ENCODE measurements at places on chromosomes 6 and 20.
A peak's percentile ranks its signal among the peaks of the same experiment; 100 is the strongest.

- no peak for DNase-seq
Observed at GRCh38 chr20:605237-605636, 4.9 kb downstream of the TCF15 start.

DNA sequence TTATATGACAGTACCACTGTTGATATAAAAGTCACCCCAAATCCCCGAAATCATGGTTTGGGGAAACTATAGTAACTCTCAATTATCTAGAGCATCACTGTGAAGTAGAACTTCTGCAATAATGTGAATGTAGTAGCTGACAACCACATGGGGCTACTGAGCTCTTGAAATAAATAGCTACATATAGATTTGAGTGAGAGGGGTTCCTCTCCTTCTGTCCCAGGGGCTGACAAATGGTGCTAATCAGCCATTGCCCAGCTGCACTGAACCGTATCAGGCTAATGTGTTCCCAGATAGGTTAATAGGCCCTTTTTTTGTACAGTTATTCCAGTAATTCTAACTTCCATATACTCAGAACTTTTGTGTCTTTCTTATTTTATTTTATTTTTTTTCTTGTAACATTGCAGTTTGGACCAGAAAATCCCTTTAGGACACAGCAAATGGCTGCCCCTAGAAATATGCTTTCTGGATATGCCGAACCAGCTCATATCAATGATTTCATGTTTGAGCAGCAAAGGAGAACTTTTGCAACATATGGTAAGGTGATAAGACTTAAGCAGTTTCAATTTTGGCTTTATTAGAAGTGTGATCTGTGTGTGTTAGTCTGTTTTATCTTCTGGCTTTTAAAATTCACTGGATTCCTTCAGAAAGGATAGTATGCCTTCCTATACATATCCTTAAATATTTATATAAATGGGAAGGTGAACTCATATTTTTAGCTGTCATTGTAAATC is 21.1 kb downstream of the CDC40 start:
- DNase-seq, result no peak

DNA sequence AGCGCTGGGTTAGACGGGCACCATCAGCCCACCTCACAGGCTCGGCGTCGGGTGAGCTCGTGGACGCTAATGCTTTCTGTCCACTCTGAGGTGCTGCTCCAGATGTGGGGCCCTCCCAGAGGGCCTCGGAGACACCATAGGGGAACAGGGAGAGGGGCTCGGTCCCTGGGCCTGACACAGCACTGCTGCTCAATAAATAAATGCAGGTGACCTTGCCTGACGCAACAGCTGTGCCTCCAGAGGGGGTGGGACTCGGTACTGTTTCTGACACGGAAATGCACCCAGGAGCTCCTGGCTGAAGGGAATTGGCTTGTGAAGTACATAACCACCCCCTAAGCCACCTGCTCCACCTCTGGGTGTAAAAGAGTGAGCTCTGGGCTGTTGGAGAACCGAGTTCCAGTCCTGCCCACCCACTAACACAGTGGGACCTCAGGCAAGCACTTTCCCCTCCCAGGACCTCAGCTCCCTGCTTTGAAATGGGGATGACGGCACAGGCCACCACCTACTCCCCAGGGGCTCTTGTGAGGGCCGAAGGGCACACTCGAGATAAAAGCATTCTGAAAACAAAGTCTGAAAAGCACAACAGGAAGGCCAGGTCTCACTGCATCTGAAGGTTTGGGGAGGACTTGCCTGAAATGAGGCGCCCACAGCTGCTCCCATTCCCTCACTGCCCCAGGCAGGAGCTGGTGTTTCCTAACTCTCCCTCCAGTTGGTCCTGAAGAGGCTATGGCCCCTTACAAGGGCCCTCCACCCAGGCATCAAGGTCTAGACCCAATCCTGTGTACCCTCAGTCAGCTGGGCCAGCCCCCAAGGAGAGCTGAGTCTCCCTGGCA is 6.7 kb downstream of the KCNK15 start:
- no peak for DNase-seq

DNA sequence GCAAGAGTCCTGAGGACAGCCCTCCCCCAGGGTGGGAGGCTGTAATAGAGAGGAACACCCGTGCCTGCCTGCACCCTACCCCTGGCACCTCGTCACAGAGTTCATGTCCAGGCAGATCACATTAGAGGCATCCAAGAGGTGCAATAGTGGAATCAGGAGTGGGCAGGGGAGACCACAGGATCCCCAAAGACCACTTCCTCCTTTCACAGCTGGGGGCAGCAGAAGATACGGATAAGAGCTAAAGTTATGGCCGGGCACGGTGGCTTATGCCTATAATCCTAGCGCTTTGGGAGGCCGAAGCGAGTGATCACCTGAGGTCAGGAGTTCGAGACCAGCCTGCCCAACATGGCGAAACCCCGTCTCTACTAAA is 1.5 kb upstream of the CAPN11 start:
- DNase-seq, result no peak

DNA sequence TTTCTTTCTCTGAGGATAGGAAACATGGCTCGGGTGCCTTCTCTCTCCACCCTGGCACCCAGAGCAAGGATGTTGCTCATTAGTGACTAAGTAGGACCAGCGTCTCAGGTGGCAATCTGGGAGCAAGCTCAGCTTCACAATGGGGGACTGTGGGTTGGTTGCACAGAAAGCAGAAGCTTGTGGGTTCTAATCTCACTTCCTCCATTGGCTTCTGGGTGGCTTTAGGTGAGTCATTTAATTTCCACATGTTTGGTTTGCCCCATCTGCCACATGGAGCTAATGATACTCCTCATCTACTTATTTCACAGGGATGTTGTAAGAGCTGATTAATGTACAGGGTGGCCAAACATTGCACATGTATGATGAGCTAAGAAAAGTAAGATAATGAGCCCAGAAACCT is 54.8 kb upstream of the AKIRIN2 start:
- DNase-seq, result no peak

DNA sequence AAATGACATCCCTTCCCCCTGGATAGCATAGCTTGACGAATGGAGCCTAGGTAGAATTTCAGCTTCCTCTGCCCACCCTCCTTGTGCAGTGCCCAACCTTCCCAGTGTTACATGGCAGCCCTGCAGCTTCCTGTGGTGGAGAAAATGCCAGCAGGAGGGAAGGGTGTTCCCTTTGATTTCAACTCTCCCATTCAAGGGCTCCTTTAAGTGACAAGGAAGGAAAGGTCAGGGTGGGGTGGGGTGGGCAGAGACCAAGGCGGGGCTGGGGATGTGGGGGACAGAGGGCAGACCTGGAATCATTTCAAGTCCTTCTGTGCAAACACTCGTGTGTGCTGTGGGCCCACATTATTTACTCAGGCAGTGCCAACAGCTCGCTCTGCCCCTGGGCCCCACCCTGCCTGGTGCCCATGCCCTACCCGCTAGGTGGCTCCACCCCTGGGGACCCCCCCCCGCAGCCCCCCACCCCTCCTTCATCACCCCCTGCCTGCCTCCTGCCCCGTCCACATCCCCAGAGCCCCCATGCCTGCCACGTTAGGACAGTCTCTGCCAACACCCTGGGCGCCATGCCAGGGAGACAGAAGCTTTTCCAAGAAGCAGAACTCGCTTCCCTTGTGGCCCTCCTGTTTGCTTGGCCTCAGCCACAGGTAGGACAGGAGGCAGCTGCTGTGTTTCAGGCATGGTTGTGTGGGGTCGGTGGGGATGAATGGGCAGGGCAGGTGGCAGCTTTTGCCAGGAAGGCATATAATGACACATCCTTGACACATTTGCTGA is 9.4 kb downstream of the SPDEF start:
- no peak for DNase-seq

- no peak for DNase-seq
Observed at GRCh38 chr20:17940224-17940971, 28.2 kb downstream of the SNX5 start.

GRCh38 chr20:50376888-50377459 is 133.2 kb upstream of the PTPN1 start:
- DNase-seq, result no peak

DNA sequence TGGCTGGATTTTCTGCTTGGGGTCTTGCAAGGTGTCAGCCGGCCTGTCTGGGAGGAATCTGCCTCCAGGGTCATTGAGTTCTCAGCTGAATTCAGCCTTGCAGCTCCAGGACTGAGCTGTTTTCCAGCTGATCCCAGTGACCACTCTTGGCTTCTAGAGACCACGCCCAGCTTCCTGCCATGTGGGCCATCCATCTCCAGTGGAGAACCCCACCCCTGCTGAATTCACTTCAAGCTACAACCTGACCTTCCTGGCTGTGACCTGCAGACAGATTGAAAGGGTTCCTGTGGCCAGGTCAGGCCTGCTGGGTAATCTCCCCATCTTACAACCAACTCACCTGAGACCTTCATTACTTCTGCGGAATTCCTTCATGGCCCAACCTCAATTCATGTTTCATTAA is 26.5 kb upstream of the SYNDIG1 start:
- no peak for DNase-seq

DNA sequence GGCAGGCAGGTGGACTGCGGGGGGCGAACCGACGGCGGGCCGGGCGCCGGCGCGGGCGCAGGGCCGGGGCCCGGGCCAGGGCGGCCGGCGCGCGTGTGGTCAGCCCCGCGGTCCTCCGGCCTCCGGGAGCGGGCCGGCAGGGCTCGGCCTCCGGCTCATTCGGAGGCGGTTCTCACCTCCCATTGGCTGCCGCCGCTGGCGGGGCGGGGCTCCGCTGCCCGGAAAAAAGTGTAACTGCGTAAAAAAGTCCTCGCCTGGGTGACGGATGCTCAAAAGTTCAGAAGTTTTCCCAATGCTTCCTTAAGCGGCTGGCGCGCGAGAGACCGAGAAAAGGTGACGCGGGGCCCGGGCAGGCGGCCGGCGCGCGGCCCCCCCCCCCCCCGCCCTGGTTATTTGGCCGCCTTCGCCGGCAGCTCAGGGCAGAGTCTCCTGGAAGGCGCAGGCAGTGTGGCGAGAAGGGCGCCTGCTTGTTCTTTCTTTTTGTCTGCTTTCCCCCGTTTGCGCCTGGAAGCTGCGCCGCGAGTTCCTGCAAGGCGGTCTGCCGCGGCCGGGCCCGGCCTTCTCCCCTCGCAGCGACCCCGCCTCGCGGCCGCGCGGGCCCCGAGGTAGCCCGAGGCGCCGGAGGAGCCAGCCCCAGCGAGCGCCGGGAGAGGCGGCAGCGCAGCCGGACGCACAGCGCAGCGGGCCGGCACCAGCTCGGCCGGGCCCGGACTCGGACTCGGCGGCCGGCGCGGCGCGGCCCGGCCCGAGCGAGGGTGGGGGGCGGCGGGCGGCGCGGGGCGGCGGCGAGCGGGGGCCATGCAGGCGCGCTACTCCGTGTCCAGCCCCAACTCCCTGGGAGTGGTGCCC is at the start of gene FOXC1:
TSS of gene FOXC1 (plus strand) at position 268 of the 849 bp plus-strand sequence. CDS start at position 799, 531 bp downstream.
- DNase-seq, result peak; percentile 56

DNA sequence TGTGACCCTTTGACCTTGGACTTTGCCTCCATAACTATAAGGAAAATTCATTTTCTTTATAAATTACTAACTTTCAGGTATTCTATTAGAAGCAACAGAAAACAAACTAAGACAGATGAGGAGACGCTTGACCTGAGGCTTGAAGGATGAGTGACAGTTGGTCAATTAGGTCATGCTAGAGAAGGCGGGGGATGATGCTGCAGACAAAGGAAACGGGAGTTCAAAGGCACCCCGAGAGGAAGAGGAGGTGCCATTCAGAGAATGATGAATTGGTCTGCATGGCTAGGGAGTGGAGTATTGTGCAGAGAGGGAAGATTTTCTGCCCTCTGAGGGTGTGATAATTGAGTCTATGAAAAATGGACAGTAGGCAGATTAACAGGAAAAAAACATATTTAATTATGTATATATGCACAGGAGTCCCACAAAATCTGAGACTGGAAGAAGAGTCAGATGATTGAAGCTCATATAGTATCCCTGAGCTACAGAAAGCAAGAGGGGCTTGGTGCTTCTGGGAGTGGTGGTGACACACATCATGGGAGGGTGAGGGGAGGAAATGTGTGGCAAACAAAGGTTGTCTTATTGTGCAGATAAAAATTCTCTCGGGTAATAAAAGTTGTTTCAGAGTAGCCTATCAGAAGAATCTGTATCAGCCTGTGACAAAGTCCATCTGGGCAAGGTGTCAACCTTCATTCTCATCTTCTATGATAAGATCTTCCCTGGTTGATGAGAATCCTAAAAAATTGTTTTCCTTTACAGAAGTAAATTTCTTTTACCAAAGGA is 20.4 kb upstream of the FUCA2 start:
- no peak for DNase-seq

DNA sequence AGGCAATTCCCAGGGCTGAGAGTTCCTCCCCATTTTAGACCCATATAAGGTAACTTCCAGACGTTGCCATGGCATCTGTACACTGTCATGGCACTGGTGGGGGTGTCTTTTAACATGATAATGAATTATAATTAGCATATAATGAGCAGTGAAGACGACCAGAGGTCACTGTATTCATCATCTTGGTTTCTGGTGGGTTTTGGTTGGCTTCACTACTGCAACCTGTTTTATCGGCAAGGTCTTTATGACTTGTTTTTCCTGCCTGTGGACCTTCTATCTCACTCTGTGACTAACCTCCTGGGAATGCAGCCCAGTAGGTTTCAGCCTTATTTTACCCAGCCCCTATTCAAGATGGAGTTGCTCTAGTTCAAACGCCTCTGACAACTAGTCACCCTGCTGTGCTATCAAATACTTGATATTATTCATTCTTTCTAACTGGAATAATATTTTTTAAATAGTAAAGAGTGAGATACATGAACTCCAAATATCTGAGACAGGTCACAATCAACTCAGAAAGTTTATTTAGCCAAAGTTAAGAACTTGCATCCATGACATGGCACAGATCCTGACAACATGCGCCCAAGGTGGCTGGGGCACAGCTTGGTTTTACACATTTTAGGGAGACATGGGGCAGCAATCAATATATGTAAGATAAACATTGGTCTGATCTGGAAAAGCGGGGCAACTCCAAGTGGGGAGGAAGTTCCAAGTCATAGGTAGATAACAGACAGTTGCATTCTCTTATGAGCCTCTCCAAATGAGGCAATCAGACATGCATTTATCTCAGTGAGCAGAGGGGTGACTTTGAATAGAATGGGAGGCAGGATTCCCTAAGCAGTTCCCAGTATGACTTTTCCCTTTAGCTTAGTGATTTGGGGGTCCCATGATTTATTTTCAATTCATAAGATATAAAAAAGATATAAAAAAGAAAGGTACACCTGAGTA is 1.2 kb upstream of the UFL1 start:
- DNase-seq, result no peak

DNA sequence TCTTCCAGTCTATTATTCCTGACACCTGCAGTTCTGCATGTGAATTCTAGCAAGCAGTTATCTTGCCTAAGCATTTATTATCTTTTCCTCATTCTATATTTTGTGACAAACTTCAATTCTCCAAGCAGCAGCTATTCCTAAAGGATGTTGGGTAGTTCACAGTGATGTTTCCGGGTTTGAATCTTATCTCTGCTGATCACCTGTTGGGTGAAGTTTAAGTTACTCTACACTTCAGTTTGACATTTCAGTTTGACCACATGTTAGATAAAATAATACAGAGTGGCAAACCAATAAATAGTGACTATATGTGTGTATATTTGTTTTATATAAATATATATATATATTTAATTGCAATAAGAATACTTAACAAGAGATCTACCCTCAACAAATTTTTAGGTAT is 168.6 kb downstream of the ADGRG6 start:
- DNase-seq, result no peak
